ENCODE measurements at places on chromosomes 6 and 20.

DNA sequence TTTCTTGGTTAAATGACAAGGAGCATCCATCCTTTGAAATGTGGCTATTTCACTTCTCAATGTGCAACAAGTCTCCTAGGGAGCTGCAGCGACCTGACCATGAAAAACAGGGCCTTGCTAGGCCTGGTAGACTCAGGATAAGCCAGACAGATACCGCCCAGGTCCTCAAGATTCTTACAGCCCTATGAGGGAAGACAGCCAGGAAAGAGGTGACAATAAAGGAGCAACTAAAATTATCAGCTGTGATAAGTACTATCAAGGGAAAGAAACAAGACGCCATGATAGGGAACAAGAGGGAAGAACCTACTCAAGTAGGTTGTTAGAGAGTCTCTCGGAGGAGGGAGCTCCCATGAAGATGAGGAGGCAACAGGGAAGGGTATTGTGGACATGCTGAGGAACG is 51.4 kb upstream of the EMILIN3 start:
- no peak for DNase-seq

- no peak for DNase-seq
These were observed 112.1 kb downstream of the EPM2A start for GRCh38 chr6:145623231-145623630.

DNA sequence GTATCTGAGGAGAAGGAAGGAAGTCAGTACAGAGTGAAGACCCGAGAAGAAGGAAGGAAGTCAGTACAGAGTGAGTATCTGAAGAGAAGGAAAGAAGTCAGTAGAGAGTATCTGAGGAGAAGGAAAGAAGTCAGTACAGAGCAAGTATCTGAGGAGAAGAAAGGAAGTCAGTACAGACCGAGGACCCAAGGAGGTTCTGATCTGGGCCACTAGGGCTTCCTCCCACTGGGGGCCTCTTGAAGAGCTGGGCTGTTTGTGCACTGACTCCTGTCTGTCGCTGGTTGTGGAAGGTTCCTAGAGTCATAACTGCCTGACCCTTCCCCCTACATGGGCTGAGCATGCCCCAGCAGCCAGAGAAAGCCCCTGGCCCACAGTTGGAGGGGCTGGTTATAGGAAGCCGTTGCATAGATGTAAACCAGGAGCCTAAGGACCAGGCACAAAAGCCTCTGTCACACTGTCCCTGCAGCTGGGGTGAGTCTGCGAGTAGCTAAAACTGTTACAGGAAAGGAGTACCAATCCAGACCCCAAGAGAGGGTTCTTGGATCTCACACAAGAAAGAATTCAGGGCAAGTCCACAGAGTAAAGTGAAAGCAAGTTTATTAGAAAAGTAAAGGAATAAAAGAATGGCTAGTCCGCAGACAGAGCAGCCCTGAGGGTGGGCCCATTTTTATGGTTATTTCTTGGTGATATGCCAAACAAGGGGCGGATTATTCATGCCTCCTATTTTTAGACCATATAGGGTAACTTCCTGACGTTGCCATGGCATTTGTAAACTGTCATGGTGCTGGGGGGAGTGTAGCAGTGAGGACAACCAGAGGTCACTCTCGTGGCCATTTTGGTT is 395.9 kb downstream of the PREX1 start:
- no peak for DNase-seq

GRCh38 chr6:20811109-20811761 is 277.0 kb downstream of the CDKAL1 start:
- no peak for DNase-seq

DNA sequence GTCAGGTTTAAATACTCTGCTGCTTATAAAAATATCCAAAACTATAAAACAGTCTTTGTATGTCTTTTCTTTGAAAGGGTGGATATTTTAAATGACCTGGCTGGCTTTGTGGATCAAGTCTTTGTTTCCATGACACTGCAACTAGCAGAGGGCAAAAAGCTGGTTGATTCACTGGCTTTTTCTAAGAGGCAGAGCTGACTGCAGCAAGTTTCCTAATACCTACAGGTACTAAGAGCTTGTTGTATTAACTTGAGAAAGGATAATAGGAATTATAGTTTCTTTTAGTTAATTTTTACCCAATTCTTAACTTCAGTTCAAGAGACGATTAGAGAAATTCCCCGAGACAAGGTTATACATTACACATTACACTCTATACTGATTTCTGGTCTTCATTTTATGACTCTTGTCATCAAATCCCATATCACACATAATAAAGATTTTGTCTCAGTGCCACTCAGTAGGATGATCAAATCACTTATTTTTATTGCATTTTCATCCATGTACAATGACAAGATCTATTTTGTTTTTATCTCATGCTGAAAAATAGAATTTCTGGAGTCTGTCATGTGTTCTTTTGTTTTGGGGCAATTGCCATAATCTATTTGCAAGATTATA is 120.1 kb upstream of the RIMS1 start:
- no peak for DNase-seq

DNA sequence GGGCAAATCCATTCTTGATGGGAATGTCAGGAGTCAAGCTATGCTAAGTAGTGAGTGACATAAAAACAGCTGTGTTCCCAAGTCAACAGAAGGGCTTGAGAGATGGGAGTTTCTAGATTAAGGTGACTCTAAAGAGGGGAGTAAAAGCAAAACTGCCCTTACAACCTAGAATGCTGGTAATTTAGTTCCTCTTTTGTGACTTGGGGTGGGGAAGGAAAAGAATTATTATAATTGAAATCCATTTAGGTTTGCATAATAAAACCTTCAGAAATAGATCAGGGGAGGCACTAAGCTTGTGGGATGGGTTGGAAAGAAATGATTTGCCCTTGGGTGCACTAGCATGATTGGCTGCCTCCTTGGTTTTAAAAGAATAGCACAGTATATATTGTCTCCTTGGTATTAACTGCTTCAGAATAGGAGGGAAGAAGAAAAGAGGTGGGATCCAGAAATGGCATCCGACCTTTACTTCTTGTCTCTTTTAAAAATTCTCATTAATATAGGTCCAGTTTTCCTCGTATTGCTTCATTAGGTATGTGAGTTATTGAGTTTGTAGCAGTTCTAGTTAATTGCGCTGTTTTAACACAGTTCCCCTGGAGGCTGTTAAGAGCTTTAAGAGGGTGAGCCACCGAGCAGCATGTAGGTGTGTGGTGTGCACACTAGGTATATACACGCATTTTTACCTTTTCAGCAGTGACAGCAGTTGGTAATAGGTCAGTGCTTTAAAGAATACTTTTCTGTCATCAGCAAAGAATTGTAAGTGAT is 95.3 kb upstream of the VSTM2L start:
- DNase-seq = no peak

GRCh38 chr20:3313683-3314065 is 74.7 kb upstream of the SLC4A11 start:
- DNase-seq = peak; percentile 57

DNA sequence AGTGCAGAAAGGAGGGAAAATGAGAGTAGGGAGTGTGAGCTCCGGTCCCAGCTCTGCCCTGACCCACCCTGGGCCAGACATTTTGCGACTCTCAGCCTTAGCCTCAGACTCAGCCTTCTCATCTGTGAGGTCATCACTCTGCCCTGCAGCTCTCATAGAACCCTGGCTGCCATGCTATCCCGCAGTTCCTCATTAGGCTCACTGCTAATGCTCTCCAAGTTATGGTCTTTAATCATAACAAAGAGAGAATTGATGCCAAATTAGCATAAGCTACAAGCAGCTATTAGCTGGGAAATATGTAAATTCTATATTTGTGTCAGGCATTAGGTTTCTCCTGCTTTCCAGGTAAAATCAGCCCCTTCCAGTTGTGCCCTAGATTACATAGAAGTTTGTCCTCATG is 46.5 kb upstream of the MLN start:
- DNase-seq = no peak

DNA sequence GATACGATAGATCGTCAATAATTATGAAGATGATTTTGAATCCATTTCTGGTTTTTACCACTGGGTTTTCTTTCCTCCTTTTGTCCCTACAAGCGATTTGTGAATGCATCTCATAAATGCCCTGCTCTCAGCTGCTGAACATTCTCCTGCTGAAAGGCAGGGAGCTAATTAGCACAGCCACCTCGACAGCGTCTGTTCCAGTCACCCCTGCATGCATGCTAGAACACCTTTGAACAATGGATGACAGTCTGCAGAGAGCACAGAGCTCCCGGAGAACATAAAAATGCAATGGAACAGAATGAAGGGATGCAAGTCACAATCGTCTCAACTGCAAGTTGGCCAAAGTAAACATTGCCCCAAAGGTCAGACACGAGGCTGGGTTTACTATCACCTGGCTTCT is 105.8 kb downstream of the SLC35B3 start:
- no peak for DNase-seq

DNA sequence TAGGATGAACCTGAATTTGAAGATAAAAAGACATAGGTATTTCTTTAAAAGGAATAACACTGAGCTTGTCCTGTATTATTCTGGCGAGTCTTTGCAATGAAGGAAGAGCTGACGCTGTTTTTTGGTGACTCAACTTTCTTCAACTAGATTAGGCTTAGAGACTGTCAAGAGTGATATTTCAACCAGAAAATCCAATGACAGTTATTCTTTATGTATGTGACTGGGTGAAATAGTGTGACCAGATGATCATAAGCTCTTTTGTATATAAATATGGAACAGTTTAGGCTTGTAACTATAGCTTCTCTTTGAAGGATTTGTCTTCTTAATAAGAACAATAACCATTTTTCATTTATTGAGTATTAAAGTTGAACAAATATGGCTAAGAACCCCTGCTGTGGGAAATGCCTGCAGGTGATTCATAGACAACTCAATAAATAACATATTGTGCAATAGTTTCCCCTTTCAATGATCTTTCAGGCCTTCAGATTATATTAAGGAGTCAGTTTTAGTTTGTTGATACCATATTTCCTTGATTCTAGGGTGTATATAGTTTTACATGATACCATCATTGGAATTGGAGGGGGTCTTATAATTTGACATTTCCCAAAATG is 265.6 kb upstream of the JAG1 start:
- no peak for DNase-seq

GRCh38 chr6:126356526-126356925 is 16.6 kb downstream of the CENPW start:
- DNase-seq = no peak

DNA sequence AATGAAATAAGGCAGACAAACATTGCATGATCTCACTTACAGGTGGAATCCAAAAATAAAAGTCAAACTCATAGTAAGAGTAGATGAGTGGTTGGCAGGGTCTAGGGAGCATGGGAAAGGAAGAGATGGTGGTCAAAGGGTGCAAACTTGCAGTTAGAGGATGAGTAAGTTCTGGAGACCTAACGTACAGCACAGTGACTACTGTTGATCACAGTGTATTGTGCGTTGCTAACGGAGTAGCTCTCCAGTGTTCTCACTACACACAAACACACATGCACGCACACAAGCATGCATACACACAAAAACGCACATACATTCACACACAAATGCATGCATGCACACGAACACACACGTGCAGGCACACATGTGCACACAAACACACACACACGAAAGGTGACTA is 54.9 kb downstream of the LY86 start:
- DNase-seq = no peak

- no peak for DNase-seq
These were observed 498.3 kb upstream of the SULF2 start for GRCh38 chr20:48283470-48284110.

GRCh38 chr20:41540459-41540858 is 77.7 kb downstream of the CHD6 start:
- DNase-seq = no peak

DNA sequence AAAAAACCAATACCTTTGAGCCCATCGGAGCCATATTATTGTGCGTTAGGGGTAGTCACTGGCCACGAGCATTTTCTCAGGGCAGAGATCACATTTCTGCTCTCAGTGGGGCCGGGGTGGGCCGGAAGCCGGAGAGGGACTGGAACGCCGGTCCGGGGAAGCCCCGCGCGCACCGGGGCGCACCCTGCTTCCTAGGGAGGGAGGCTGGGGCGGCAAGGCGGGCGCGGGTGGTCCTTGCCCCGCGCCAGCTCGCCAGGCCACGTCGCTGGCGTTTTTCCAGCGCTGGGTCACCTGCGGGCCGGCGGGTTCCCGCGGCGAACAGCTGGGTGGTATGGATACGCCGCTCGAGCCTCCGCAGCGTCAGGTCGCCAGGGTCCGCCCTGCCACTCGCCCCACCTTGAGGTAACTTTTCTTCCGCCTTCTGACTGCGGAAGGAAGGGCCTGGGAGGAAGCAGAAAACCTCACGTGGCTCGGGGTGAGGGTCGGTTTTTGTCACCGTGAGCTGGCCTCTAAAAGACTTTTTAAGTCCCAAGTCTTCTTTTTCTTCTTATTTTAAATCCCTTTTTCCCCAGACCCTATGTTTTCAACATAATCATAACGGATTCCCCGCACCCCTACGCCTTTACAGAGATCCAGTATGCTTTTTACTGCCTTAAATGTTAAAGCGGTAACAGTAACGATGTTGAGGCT is 2.7 kb upstream of the EEF1A1 start:
- DNase-seq = peak; percentile 86

DNA sequence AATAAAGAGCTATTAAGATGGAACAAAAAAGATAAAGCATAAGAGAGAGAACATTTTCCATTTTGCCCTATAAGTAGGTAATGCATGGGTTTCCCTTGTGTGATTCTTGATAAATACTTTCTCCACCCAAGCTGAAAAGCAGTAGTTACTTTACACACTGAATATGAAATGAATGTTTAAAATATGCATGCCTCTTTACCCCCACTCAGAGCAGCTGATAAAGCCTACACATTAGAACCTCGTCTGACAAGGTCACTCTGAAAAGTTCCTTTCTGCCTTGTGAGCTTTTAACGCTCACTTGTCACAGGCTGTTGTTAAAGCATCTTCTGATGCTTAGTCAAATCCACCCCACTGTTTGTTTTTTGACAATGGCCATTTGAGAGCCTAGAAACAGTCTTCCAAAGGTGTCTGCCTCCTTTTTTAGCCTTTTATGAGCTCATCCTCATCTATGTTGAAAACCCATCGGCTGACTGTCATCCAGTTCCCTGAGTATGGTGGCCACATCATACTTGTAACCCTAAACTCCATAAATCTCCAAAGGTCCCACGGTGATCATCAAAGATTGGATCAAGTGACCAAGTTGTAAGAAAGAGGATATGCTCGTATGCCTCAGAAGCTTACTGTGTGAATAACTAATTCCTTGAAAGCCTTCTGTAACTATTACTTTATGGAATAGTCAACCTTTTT is 102.8 kb downstream of the ATXN1 start:
- DNase-seq = no peak

- DNase-seq = no peak
These were observed 233.7 kb upstream of the SPTLC3 start for GRCh38 chr20:12775041-12775440.

DNA sequence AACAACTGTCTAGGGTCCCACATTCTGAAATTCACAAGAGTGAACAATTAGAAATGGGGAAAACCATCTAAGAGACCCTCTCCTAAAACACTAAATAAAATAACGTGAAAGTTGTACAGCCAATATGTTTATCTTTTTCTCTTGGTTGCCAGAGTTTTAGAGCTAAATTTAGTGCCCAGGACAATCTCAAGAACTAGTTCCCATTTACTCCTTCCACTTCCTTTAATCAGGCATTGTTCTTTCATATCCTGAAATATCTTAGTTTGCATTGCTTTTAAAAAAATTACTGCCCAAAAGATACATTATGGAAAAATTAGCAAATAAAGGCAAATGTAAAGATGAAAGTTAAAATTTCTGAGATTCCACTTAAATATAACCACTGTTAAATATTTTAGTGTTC is 33.1 kb upstream of the UBR2 start:
- DNase-seq = no peak
